ENCODE measurements at places on chromosomes 1 and 21.

GRCh38 chr1:1437033-1437903 is 1.8 kb downstream of the VWA1 start:
- DNase-seq = no peak

DNA sequence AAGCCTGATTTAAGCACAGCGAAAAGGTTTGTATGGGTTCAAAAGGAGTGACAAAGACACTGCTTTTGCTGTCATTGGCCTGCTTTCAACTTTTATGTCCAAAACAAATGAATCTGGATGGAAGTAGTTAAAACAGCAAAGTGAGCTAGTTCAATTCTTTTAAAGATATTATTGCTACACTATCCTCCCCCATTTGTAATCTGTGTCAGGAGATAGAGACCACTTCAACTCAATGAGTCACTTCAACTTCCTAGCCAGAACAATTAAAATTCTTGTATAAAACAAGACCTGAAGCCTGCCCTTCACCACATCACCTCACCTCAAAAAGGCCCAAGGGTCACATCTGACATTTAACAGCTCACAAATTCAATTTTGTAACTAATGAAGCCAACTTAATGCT is 364.1 kb upstream of the LYPLAL1 start:
- DNase-seq = no peak

- DNase-seq = no peak
These were observed 150.1 kb downstream of the PLPP3 start for GRCh38 chr1:56429288-56429687.

DNA sequence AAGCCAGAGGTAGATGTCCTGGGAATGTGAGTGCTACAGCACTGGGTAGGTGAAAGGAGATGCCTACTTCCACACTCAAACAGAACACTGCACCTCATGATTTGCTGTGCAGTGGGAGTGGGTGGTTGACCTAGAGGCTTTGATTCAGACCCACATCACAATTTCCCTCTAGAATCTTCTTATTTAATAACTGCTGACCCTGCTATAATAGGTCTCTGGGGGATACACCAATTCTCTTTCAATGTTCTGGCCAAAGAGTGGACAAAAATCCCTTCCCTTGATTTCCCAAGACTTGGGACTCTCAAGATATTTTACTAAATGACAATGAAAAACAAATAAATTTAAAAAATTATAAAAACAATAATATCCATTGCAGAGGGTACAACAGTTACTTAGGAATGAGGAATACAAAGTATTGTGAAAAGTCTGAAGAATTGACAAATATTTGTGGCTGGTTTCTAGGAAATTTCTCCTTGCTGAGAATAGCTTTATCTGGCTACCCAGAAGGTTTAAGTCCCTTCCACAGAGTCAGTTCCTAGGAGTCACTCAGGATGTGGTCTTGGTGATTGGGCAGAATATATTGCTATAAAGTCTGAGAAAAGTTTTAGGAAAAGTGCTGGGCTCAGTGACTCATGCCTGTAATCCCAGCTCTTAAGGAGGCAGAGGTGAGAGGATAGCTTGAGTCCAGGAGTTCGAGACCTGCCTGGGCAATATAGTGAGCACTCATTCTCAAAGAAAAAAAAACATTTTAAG is 2.4 kb upstream of the FCGR2A start:
- no peak for DNase-seq

DNA sequence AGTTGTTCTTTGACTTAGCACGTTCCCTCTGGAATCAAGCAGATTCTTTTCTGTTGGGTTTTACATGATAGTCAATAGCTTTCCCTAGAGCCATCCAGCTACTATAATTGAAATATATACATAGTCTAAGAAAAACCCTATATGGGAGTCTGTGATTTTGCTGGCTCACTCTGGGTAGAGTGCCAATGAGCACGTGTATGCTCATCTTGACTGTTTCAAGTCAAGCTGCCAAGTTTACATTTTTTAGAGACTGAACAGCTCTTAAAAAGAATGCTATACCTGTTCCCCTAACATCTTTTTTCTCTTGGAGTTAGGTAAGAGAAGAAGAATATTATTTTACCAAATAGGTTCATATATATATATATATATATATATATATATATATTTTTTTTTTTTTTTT is 182.8 kb upstream of the NRIP1 start:
- DNase-seq = no peak

DNA sequence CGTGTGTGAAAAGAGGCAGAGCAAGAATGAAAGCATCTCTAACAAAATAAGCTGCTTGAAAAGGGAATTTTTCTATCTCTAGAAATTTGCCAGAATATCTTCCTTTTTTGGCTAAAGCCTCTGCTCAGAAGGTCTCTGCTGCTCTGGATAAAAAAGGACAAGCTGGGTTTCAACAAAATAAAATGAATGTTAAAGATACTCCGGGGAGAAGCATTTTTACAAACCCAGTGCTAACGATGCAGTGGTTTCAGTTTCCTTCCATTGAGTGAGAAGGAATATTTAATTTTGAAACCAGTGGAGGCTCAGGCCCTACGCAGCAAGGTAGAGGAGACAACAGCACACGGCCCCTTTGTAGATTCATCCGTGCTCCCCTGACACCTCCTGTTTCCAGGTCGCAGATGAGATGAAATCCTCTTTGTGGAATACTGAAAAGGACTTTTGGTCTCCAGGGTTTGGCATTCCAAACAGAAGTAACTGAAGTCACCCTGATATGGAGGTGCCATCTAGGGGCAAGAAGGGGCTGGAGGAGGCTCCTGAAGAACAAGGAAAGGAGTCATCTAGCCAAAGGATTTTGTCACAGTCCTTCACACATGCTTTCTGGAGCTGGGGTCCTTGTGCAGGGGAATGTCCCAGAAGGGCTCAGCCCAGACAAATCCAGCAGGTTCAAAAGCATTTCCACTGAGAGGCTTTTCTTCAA is 65.7 kb upstream of the SYT6 start:
- no peak for DNase-seq

- DNase-seq = no peak
These were observed 311.2 kb downstream of the VAV3 start for GRCh38 chr1:107653765-107654164.

GRCh38 chr21:36854391-36854790 is 112.1 kb downstream of the HLCS start:
- peak; percentile 77 for DNase-seq

GRCh38 chr1:150464422-150464826 is 22.8 kb upstream of the TARS2 start:
- peak; percentile 83 for DNase-seq

DNA sequence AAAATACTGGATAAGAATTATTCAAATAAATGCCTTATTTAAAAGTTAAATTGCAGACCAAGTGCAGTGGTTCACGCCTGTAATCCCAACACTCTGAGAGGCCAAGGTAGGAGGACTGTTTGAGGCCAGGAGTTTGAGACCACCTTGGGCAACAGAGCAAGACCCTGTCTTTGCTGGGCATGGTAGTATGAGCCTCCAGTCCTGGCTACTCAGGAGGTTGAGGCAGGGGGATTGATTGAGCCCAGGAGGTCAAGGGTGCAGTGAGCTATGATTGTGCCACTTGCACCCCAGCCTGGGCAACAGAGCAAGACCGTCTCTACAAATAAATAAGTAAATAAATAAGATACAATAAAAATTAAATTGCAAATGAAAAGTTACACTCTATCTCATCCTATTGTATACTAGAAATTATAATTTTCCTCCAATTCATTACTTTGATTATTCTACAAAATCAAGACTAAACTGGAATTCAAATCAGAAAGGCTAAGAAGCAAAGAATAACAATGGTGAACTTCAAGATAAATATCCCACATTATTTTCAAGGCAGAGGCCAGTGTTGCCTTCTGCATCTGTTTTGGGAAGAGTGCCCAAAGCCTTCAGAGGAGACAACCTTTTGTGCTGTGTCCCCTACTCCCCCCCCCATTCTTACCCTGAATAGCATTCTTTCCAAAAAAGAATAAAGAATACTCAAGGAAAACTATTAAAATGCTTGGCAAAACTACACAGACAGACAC is 73.3 kb upstream of the IRF2BP2 start:
- DNase-seq = no peak

- DNase-seq = peak; percentile 46
These were observed 1030.9 kb downstream of the AMY1C start for GRCh38 chr1:104780470-104781078.

GRCh38 chr1:226965581-226966440 is 25.7 kb downstream of the COQ8A start:
- no peak for DNase-seq

DNA sequence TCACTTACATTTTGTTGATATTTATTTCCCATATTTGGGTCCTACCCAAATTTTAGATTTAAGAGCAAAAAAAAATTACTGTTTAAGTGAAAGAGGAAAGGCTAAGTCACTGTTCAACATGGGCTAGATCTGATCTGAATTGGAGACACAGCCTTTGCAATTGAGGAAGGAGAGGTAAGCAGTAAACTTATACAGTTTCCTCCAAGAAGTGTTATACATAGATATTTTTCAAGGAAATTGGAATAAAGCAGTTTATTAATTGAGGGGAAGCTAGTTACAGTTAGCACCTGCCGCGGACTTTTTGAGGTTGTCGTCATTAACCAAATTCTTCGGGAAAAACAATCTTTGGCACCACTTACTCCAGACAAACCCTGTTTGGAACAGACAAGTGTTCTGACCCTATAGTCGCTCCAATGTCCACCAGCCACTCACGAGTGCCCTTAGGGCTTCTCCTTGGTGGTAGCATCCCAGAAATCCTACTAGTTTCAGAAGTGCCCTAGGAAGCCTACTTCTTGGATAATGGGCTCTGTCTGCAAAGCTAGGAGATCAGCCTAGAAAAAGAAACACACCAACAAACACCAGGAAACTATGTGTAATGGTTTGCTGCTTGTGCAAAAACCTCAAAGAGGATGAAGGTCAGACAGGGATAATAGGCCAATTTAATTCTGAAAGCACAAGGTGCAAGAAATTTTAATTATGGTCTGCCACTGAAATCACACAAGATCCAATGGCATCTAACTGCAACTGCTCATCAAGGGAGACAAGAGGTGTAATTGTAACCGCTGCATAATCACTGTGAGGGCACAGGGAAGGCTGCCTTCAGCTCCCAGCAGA is 2.5 kb downstream of the WLS start:
- no peak for DNase-seq

- DNase-seq = no peak
These were observed 978.3 kb upstream of the B3GALT2 start for GRCh38 chr1:194164755-194165154.

DNA sequence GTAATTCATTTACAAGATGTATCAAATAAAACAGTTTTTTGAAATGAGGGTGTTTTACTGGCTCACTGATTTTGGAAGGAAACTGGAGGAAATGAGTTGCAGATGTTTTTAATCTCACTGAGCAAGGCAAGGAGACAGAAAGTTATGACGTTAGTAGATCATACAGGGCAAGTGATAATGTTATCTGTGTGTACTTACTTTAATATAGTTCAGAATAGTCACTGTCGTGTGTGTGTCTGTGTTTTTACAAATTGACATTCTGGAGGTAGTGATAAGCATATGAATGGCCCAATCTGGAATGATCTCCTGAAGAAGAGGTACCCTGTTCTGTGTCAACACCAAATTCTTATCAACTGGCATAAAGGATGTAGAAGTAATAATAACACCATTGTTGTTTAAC is 1.9 kb upstream of the GBP4 start:
- DNase-seq = no peak

- DNase-seq = no peak
These were observed 96.9 kb upstream of the BCL9 start for GRCh38 chr1:147444381-147444780.

DNA sequence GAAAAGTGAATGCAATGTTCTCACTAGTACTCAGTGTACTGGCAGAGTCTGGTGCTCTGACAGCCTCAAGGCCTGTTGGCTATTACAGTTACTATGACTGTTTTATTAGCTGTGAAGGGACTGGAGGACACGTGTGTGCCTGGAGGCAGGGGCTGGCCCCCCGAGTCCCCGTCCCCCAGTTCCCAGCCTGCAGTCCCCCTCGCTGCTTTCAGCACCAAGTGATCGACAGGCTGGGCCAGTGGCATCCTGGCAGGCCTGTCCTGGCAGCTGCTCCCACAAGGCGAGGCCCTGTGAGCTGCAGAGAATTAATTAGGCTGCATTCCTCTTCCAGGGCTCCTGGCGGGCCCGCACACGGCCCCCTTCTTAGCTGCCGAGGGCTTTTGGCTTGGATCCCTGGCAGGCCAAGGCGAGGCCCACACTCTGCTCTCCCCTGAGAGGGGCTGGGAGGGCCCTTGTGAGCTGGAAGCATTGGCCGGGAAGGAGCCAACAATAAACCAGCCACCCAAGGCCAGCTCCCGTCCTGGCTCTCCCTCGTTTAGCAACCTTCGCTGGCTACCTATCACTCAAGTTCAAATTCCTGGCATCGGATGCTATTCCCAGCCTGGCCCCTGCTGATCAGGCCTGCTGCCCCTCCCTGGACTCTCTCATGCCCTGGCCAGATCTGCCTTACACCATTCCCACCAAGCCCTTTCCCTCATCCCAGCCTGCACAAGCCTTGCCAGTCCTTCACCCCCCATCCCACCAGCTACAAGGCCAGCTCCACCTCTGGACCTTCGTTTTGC is 9.8 kb downstream of the EDN2 start:
- DNase-seq = no peak
